GM23338 (cell line): ENCODE measurements at places on chromosomes 1 and 21. TPM values are rescaled to one million over a fixed set of nuclear protein-coding genes. Genes with fewer than 3 reads are reported as not detected.

DNA sequence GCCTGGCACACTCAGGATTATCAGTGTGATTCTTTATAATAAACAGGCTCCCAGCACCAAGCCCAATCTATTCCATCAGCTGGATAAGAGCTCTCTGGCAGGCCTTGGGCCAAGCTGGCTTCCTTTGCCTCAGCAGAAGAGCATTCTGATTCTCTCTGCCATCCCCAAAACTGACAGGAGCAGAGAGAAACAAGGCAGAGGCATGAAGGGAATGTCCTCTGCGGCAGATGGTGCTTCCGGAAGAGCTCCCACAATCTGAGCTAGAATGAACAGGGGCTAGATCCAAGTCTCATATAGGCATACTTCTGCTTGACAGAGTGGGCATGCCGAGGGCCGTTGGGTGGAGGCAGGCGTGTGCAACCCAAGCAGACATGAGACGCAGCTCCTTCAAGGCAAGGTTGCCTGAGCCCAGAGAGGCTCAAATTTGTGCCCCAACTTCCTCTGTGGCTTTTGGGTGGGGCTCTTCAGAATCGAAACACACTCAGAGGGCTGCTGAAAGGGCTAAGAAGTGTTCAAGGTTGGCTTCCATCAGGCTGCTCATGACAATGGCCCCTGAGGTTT is 4.0 kb downstream of the CAPN2 start:
- H3K36me3 ChIP-seq: no peaks in the 10 kb centered on the region
- H3K27ac ChIP-seq: no peak overlapping the region
- H3K4me3 ChIP-seq: no peak overlapping the region
- peaks cover 91% of the 10 kb centered on the region for H3K27me3 ChIP-seq
- no peak for DNase-seq
- H3K4me1 ChIP-seq: peaks cover 38% of the 10 kb centered on the region

- no peak overlapping the region for H3K4me3 ChIP-seq
- H3K4me1 ChIP-seq: no peaks in the 10 kb centered on the region
- no peaks in the 10 kb centered on the region; the same call in 1 of the 2 replicates for H3K36me3 ChIP-seq
- DNase-seq: no peak
- H3K27ac ChIP-seq: no peak overlapping the region
Observed at GRCh38 chr1:172622541-172622940, 36.4 kb upstream of the FASLG start.

GRCh38 chr21:44736291-44737004 is 25.1 kb upstream of the TSPEAR start:
- no peak overlapping the region for H3K27ac ChIP-seq
- H3K4me1 ChIP-seq: no peaks in the 10 kb centered on the region
- H3K27me3 ChIP-seq: no peaks in the 10 kb centered on the region
- no peak overlapping the region for H3K4me3 ChIP-seq

DNA sequence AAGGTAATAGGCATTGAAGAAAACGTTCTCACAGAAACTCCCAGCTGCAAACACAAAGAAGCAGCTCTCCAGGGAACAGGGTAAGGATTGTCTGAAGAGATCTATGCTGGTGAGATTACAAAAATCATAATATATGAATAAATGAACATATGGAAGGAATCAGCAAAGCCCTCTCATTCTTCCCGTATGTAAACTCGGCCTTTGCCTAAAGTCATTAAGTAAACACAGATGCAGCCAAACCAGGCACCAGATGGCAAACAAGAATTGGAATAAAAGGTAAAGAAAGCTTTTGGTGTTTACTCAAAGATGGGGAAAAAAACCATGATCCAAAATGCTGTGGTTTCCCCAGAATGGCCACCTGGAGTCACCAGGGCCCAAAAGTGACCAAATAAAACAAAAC is 76.6 kb upstream of the HOOK1 start:
- no peaks in the 10 kb centered on the region for H3K27me3 ChIP-seq
- DNase-seq: no peak
- H3K4me1 ChIP-seq: no peaks in the 10 kb centered on the region
- no peaks in the 10 kb centered on the region for H3K36me3 ChIP-seq

Gene SRM
- total RNA-seq: 144 and 170 TPM in 2 replicates

Gene DNALI1
- 5.4 TPM in 2 replicates for total RNA-seq

Gene SLAMF6
- total RNA-seq: not detected in 2 replicates

Gene LCE2C
- not detected in 2 replicates for total RNA-seq

Gene RHEX
- not detected in 2 replicates for total RNA-seq

Gene LCE1A
- not detected in 2 replicates for total RNA-seq
